ENCODE measurements at places on chromosomes 13 and 19.
A peak's percentile ranks its signal among the peaks of the same experiment; 100 is the strongest.

DNA sequence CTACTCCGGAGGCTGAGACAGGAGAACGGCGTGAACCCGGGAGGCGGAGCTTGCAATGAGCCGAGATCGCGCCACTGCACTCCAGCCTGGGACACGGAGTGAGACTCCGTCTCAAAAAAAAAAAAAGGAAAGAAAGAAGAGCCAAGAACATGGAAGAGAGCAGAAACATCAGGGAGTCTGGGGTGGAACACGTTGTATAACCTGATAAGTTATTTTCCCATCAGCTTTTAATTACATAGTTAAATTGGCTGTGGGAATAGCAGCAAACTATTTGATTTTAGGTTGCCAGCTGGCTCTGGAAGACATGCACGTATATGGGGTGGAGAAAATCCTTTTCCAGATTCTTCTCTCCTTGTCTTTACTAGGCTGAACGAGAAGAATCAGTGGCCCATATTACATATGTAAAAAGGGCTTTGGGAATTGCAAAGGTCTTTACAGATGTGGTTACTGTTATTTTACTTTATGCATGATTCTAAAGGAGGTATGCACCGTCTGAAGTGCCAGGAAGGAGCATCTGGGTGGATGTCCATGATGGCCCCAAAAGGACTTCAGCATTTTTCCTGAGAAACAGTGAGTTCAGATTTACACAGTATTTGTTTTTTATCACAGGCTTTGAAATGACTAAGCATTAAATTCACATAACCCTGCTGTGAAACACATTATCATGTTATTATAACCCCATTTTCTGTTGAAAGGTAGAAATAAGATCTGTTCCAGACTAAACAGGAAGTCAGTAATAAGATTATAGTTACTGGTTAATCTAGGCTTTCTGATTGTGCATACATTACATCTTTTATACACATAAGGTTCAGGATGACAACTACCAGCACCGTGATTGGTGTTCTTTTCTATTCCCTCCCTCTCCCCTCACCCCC lies 4.6 kb upstream of the NAA16 start:
- no peak for DNase-seq

GRCh38 chr13:80841414-80841813 lies 500.5 kb upstream of the SPRY2 start:
- DNase-seq = no peak

GRCh38 chr13:43572656-43573360 lies 214.0 kb downstream of the ENOX1 start:
- DNase-seq = peak; percentile 61

DNA sequence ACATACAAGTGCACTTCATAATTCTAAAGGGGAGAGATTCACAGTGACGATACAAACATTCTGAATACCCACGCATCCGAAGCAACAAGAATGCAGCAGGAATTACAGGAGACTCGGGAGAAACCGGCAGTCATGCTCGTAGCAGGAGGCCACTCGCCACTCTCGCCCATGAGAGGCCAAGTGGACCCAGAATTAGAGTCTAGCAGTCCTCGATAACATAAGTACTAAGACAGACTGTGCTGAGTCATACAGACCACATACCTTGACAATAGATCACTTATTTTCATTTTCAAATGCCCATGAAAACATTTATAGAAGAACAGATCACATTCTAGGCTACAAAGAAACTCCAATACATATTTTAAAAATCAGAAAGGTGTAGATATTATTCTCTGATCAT lies 299.1 kb upstream of the TSHZ3 start:
- no peak for DNase-seq

DNA sequence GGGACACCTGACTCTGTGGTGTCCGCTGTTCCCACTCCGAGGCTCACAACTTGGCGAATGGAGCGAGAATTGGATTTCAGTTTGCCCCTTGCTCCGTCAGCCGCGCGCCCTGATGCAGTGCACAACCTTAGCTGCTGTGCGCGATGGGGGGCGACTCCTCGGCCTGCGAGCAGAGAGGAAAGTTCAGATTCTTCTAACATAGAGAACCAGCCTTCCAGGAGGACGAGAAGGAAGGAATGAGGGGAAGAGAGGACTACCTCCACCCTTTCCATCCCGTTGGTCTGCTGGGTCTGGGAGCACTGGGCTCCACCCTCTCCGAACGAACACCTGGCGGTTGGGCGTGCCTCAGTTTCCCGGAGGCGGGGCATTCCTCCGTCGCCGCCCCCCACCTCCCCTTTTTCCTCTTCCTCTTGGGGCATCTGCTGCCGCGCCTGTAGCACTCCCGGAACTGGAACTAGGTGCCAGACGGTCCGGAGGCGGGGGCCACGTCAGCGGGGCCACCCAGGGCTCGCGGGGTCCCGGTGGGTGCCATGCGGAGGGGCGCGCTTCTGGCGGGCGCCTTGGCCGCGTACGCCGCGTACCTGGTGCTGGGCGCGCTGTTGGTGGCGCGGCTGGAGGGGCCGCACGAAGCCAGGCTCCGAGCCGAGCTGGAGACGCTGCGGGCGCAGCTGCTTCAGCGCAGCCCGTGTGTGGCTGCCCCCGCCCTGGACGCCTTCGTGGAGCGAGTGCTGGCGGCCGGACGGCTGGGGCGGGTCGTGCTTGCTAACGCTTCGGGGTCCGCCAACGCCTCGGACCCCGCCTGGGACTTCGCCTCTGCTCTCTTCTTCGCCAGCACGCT lies at the start of gene KCNK6:
KCNK6 (plus strand) TSS at position 425 of the 838 bp plus-strand sequence; CDS start at position 531, 106 bp downstream.
- peak; percentile 34 for DNase-seq

DNA sequence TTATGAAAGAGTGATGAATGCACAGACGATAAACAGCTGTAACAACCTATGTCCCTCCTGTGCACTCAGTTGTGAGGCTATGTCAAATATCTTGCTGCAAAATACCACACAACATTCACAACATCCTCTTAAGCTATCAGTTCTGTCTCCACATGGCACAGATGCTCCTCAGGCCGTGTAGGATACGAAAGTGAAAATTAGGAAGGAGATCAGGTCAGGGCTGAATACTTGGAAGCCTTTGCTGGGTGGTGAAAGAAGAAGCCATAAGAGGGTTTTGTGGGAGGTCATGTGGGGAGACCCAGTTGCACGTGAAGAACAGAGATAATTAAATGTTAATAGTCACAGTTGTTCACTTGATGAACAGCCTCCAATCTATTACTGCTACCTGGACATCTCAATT lies 58.9 kb downstream of the RXFP2 start:
- no peak for DNase-seq

- DNase-seq = no peak
Observed at GRCh38 chr19:46371371-46371901, 24.5 kb downstream of the PPP5C start.

- DNase-seq = no peak
Observed at GRCh38 chr19:27905074-27905473, 1307.9 kb downstream of the UQCRFS1 start.

DNA sequence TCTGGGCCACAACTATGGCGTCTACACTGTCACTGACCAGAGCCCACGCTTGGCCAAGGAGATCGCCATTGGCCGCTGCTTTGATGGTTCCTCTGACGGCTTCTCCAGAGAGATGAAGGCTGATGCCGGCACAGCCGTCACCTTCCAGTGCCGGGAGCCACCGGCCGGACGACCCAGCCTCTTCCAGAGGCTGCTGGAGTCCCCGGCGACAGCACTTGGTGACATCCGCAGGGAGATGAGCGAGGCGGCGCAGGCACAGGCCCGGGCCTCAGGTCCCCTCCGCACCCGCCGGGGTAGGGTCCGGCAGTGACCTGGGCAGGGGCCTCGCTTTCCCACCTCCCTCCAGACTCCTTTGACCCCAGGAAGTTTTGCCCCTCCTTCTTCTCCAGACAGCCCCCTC lies 7.6 kb downstream of the CILP2 start:
- DNase-seq = no peak

- DNase-seq = no peak
Observed at GRCh38 chr19:11729586-11729985, 9.2 kb downstream of the ZNF823 start.

- no peak for DNase-seq
Observed at GRCh38 chr13:38496917-38497316, 147.3 kb downstream of the UFM1 start.

DNA sequence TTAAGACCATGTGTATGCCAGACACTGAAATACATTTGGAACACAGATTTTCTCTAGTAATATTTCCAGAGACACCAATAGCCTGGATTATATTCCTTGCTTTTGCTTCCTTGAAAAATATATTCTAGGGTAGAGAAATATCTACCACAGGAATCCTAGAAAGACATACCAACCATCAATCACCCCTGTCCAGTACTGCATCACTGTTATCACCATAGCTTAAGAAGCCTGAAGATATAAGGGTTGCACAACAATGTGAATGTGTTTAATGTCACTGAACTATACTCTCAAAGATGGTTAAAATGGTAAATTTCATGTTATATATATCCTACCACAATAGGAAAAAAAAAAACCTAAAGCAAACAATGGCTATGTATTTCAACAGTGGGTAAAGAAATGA lies 163.6 kb downstream of the DIAPH3 start:
- no peak for DNase-seq

DNA sequence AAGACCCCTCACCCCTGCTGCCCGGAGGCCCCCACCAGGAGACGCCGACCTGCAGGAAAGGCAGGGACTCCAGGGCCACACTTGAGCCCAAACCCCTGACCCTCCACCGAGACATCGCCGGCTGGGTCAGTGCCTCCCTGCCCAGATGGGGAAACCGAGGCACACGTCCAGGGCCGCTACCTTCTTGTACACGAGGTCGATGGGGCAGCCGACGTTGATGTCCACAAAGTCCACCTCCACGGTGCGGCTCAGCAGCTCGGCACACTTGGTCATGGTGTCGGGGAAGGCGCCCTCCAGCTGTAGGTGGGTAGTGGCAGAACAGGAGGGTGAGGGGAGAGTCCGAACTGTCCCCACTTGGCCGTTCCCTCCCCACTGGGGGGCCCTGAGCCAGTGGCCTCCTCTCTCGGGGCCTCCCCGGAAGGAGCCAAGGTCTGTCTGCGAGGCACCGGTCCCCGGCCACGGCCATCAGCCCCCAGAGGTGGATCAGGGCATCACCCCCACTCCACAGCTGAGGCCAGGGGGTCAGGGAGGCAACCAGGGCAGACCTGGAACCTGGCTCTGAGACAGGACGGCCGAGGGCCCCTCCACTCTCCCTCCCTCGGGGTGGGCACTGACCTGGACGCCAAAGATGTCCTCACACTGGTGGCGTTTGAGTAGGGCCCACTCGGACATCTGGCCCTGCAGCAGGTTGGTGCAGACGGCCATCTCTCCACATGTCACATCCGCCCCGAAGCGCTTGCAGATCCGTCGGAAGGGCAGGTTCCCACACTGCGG lies 3.0 kb upstream of the PRR22 start:
- no peak for DNase-seq

GRCh38 chr19:48290771-48291488 lies 21.0 kb downstream of the ZNF114 start:
- DNase-seq = peak; percentile 86

GRCh38 chr13:49627831-49628652 lies at the start of gene ARL11:
Gene ARL11 (plus strand): TSS chr13:49628507. CDS start chr13:49630448, 1,941 bp downstream.
- DNase-seq = no peak

GRCh38 chr19:42323852-42324654 lies 1.4 kb upstream of the MEGF8 start:
- peak; percentile 26 for DNase-seq

- no peak for DNase-seq
Observed at GRCh38 chr19:4916292-4917082, 7.2 kb downstream of the UHRF1 start.

DNA sequence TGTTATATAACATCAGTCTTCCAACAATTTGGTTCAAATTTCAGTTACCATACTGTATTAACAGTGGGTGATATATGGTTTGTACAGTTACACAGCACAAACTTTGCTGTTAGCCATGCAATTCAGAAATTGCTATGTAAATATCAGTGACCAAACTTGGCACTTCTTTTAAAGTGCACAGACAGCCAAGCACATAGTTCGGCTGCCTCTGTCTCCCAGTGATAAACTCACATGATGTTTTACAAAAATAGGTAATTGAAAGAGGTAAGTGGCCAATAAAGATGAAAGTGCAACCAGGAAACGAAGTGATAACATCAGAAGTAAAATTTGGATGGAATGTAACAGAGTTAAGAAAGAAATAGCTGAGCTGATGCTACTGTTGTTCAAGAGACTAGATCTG lies 143.9 kb downstream of the PCDH9 start:
- no peak for DNase-seq

DNA sequence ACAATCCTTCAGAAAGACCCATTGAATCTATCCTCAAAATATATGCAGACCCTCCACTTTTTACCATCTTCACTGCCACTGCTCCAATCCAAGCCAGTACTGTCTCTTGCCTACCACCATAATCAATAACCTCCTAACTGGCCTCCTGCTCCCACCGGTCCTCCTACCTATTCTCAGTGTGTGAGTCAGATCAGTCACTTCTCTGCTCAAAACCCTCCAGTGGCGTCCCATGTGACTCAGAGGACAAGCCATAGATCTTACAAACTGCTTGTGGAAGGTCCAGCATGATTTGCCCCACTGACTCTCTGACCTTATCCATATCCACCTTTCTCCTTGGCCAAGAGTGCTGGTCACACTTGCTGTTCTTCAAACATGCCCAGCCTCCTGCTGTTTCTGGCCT lies 23.4 kb upstream of the MBNL2 start:
- DNase-seq = peak; percentile 19

- DNase-seq = no peak
Observed at GRCh38 chr13:40995997-40996396, 23.1 kb downstream of the ELF1 start.

- DNase-seq = no peak
Observed at GRCh38 chr13:45297456-45298205, 43.4 kb downstream of the TPT1 start.

DNA sequence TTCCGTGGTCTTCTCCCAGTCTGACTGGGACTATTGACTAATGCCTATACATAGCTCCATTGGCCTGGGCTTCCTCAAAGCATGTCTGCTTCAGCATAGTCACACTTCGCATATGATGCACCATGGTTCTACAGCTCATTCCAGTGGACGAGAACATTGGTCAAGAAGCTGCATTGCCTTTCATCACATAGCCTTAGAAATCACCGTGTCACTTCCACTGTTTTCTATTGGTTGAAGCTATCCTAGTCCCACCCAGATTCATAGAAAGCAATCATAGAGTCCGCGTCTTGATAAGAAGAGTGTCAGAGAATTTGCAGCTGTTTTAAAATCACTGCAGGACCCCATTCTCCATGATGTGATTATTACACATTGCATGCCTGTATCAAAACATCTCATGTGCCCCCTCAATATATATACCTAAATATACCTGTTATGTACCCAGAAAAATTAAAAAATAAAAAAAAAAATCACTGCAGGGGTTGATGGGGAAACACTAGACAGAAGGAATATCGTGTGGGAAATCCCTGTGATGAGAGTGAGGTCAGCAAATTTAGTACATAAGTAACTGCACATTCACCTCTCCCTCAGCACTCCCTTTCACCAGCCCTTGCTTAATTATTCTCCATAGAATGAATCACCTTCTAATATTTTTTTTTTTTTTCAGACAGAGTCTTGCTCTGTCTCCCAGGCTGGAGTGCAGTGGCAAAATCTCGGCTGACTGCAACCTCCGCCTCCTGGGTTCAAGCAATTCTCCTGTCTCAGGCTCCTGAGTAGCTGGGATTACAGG lies 2.2 kb upstream of the ARHGAP33 start:
- peak; percentile 48 for DNase-seq

GRCh38 chr19:24098359-24098758 lies 11.4 kb downstream of the ZNF254 start:
- DNase-seq = no peak

GRCh38 chr19:46993622-46994021 lies 26.0 kb upstream of the NPAS1 start:
- no peak for DNase-seq

GRCh38 chr13:75769141-75769905 lies 133.2 kb downstream of the LMO7 start:
- DNase-seq = no peak

Measured in ELR (cell line).